T1000 (cell line): ENCODE measurements at places on chromosomes 13 and 19.

DNA sequence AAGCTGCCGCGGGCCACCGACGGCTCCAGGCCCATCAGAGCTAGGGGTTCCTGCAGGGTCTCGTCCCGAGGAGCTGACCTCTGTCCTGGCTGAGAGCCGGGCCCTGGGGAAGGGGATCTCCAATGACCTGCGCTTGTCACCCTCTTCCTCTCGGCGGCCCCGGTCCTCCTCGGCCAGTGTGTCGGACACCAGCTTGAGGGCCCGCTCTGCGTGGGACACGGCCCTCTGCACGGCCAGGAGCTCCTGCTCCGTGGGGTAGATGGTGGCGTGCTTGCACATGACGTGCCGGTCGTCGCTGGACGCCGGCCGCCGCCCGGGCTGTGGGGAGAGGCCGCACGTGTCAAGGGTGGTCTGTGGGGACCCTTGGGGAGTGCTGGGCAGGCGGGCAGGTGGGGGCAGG, 32.7 kb upstream of the MATK start:
- no peak for DNase-seq

DNA sequence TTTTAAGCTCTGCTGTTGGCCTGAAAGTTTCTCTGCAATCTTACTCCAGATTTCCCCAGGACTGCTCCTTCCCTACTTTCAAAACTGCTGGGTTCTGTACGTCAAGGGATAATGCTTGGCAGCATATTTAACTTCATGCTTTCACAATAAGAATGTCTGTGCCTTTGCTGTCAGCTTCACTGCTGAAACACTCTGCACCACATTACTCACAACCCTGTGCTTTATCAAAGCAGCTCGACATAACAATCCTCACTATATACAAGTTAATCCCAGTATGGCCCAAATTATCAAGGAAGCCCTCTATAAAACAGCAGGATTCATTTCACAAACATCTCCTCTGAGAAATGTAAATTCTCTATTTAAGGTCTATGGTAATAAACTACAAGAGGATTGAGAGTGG, 17.5 kb downstream of the LATS2 start:
- no peak for DNase-seq

DNA sequence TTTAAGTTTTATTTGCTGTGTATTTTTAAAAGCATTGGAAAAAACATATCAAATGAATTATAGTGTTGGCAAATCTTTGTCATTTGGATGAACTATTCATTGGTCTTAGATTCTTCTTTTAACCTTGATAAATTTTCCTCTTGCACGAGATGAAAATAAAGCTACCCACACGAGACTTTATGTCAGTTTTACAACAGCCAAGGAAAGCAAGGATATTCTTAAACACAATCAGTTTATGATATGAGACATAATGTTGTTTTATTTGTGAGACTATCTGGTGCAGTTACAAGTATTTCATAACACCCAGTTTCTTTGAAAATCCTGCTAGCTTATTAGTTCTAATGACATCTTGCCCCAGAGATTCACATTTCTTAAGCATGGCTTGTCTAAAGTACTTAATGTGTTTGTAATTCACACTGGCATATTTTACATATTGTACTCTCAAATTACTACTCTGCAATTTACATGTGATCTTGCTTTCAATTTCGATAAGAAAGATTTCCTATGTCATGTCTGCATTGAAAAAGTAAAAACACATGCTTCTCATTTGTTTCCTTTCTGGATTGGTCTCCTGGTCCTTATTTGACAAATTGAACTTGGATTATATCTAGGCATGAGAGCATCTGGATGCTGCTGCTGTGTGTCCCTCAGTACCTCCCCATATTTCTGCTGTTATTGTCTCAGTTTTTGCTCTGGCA, 955.5 kb upstream of the PCDH9 start:
- DNase-seq = no peak

- DNase-seq = peak; percentile 99
Observed at GRCh38 chr19:44845612-44846454, at the start of gene NECTIN2. NECTIN2 (plus strand) TSS chr19:44846297; CDS start chr19:44846526, 229 bp downstream.

DNA sequence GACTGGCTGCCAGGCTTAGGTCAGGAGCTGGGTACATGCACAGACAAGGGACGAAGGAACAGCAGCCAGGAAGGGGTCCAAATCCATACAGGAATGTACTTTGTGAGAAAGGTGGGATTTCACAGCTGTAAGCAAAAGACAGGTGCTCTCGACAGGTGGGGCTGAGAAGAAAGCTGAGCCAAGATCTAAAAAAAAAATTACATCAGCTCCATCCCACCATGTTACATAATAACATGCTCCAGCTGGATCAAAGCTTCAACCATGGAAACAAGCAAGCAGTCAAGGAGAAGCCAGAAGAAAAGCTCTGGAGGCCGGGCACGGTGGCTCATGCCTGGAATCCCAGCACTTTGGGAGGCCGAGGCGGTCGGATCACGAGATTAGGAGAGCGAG, 8.0 kb downstream of the UBXN6 start:
- DNase-seq = no peak

GRCh38 chr13:42876270-42876714, 94.9 kb downstream of the FAM216B start:
- DNase-seq = no peak

DNA sequence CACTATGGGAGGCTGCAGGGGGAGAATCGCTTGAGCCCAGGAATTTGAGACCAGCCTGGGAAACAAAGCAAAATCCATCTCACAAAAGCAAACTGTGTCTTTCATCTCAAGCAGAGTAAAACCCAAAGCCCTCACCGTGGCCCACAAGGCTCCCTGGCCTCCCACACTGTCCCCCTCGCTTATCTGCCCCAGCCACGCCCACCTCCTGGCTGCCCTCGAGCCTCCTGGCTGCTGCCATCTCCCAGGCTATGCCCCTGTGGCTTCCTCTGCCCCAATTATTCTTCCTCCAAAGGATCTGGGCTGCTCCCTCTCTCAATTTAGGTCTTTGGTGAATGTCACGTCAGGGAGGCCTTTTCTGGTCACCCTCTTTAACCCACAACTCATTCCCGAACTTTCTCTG, 3.6 kb downstream of the RABAC1 start:
- no peak for DNase-seq

GRCh38 chr19:11053817-11054195, 35.5 kb upstream of the LDLR start:
- no peak for DNase-seq

DNA sequence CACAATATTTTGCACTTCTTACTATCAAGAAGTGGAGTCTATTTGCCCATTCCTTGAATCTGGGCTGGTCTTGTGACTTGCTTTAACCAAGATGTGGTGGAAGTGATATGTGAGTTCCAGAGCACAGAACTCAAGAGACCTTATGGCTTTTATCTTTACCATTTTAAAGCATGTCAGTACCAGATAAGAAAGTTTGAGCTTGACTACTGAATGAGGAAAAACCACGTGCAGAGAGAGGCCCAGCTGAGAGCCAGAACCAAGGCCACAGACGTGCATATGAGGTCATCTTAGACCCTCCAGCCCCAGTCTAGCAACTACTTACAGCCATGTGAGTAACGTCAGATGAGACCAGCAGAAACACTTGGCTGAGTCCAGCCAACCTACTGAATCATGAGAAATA, 6.3 kb upstream of the CDK8 start:
- no peak for DNase-seq

GRCh38 chr13:29767006-29767405, 83.4 kb downstream of the UBL3 start:
- DNase-seq = no peak

DNA sequence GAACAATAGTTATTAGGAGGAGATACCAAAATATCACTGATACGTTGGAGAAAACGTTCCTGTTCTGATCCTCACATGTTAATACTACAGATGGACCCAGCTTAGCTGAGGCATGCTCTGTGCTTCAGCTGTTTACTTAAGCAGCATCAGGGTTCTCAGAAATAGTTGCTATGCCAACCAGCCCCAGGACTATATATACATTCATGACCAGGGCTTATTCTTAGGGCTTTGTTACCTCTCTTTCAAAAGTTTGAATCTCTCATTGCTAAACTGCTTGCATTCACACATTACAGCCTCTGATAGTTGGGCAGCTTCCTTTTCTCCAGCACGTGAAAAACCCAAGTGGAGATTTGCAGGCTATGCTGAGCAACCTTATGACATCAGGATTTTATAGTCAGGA, 800.4 kb downstream of the DIAPH3 start:
- no peak for DNase-seq

DNA sequence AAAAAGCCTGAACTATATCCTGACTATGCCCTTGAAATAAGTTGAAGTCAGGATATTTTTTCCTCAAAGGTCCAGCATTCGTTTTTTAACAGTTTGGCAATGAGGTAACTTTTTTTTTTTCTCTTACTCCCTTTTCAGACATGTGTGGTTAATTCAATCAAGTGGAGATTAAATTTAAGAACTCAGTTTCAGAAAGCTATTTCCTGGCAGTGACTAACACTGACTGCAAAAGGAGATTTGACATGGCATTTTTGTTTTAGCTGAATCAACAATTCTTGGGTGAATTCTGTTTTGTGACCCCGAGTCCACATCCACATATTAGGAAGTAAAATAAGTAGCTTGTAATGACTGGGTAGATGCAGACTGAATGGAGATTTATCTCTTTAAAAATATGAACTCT, 716.4 kb downstream of the PCDH9 start:
- no peak for DNase-seq

DNA sequence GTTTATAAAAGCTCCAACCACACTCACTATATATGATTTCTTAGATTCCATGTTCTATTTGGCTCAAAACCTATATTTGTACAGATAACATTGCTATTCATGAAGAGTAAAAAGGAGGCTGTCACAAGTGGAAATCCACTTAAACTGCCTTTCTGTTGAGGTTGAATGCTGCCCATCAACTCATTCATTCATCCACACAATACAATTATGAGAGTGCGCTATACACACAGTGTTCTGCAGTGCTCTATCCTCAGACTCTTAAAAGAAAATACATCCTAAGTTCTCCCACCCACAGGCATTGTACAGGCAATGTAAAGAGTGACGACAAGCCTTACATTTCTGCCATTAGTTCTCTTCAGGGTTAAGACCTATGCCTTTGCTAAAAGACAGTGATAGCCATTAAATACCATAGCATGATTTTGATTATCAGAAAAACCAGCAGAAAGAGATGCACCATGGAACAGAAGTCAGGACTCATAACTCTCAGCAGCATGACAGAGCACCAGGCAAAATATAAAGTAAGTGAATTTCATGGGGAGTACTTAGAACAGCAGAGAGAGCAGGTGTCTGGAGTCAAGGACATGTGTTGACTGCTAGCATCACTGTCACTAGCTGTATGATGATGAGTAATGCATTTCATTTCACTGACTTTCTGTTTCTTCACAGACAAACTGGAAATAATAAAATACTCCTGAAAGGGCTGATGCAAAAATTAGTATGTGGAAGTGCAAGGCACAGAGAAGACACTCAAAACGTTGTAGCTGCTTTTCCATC, 218.0 kb downstream of the RBM26 start:
- no peak for DNase-seq

DNA sequence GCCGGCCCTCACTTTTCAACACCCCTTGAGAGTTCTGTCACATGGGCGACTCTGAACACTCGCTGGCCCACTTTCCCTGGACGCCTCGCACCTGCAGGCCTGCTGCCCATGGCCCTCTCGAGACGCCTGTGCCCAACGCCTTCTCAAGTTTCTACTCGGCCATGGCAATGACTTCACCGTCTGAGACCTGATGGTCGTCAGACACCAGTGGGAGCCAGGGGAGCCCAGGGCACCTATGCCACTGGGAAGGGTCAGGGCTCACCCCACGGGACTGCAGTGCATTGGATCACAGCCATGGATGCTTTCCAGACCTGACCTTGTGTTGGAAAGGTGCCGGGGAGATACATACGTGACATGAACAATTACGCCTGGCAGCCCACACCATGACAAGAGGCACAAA, 60.1 kb downstream of the KLF2 start:
- no peak for DNase-seq

DNA sequence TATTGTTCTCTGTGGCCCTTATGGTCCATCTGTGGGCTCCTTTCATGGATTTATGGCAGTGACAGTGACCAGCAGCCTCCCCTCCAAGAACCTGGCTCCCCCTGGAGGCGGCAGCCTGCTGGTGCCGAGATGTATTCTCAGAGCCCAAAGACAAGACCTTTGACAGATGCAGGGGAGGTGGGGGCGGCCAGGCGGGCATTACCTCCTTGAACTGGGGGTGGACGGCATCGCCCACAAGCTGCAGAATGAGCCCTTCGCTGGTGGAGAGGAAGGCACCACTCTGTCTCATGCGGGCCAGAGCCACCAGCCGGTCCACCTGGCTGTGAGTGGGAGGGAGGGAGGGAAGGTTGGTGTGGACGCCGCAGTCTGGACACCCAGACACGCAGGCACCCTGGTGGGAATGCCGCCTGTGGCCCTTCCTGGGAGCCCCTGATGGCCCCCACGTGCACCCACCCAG, 6.6 kb downstream of the ISOC2 start:
- DNase-seq = no peak

DNA sequence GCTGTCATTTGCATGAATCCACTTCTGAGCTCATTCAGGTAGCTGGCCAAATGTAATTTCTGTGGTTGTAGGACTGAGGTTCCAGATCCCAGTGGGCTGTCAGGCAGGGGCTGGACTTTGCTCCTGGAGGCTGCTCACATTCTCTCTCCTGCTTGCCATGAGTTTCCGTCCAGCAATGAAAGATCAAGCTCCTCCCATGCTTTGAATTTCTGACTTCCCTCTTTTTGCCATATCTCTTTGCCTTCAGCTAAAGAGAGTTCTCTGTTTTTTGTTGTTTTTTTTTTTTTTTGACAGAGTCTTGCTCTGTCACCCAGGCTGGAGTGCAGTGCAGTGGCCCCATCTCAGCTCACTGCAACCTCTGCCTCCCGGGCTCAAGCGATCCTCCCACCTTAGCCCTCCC, 76.9 kb downstream of the ING1 start:
- no peak for DNase-seq

DNA sequence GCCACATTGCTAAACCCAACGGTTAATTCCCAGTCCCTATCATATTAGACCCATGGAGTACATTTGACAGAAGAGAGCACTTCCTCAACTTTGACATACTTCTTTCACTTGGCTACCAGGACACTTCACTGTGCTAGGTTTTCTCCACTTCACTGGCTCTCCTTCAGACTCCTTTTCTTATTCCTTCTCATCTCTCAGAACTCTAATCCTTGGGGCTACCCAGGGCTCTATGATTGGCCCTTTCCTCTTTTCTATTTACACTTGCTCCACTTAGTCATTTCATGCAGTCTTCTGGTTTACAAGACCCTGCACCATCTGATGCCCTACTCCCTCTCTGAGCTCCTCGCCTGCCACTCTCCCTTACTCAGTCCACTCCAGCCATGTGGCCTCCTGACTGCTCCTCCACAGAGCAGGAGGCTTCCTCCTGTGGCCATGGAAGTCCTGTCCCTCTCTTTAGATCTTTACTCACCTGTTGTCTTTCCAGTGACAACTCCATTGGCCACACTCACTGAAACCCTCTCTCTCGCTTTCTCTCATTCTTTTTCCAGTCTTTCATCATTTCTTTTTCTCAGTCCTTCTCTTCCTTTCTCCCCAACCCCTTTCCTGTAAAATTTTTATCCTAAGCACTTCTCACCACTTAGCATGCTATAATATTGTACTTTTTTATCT, 90.4 kb downstream of the TBC1D4 start:
- DNase-seq = no peak

DNA sequence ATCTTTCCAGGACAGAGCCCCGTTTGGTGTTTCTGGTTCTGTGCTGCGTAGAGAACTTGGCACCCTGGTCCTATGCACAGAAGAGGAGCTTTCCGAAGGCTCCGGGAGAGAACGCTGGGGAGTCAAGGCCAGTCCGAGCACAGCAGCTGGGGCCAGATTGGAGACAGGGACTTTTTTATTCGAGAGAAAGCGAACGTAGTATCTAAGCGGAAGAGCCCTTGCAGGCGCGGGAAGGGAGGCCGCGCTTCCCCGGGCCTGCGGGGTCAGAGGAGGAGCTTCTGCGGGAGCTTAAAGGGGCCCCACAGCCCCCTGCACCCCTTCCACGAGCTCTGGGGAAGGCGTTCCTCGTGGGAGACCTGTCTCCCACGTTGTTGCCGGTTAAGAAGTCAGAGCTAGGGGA, 48.6 kb upstream of the ARHGEF7 start:
- DNase-seq = no peak
